Stimulated activated CD4-positive, alpha-beta T cell treated with anti-CD3 and anti-CD28 coated beads, Interleukin-1b, Interleukin-23, amount 100 ng/mL, for 1 hour (primary cell): ENCODE measurements at places on chromosomes 7 and 10.

DNA sequence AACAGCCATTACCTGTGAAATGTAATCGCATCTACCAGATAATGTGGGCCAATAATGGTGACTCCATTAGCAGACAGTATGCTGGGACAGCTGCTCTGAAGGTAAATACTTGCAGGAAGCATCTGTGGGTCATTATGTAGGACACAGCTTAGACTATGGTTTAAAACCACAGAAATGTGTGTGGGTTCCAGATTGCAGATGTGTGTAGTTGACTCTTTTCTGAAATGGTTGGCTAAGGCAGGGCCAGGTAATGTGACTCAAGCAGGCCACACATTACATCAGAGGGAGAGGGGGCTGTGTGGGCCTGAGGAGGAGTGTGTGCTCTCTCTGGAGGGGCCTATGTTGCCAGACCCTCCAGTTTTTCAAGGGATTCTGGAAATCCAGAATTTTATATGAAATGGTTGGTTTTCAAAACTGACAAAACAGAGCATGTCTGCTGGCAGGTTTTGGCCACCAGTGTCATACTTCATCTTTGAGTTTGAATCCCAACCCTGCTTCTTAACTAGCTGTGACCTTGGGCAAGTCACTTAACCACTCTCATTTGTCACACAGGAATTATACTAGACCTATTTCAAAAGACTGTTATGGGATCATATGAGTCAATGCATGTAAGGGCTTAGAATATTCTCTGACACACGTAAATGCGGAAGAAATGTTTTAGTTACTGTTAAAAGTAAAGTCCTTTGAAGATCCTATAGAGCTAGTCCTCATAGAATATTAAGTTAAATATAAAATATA, 64.5 kb downstream of the MCMBP start:
- DNase-seq = no peak

- DNase-seq = no peak
Observed at GRCh38 chr10:30199376-30200016, 140.1 kb upstream of the JCAD start.

GRCh38 chr7:115844857-115845256, 185.7 kb downstream of the TFEC start:
- no peak for DNase-seq

DNA sequence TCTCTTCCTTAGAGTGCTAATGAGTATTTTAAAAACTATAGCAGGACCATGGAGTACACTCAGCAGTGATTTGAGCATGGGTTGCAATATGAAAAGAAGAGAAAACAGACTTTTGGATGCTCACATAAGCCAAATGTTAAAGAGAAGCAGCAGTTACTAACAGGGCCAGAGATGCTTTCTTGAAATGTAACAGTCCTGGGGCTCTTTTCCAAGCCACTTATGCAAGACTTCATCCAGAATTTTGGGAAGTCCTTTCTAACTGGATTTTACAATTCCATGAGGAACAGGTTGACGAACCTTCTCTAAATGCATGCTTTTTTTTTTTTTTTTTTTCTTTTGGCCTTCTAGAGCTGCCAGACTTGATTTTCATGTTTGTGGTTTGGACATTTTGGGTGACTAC, 282.0 kb downstream of the SEC23IP start:
- DNase-seq = no peak

DNA sequence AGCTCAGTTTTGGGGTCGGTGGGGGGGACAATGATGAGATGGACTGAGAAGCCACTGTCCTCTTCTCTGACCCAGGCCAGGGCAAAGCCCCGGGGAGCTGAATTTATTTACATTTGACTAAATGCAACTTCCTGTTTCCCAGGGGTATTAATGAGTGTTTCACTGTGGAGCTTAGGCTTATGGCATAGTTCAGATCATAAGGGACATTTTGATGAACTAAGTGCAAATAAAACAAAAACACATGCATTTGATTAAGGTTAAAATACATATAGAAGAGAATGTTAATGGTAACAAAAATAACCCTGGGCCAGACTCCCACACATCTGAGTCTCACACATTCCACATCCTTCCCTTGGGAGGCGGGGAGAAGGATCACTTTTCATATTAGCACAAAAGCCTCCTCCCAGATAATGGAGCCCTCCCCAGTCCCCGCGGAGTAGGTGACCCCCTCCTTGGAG, 320.6 kb downstream of the FRMD4A start:
- no peak for DNase-seq

DNA sequence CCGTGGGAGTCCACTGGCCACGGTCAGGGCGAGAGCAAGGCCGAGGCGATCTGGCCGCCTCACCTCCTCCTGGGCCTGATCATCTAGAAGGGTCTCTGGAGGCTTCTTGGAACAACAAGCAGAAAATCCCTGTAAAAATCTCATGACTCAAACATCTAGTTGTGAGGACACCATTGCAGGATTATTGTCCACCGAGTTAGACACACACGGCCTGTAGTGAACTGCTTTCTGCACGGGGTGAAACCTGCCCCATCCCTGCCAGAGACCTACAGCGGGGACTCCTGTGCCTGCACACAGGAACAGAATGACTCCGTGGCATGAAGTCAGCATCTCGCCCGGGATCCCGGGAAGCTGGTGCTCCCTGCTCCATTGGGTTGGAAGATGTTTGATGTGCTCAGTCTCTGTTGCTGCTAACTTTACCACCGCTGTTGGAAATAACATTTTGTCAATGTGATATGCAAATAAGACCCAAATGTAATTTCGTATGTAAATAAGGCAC, 267.0 kb upstream of the TCERG1L start:
- DNase-seq = no peak
